ENCODE measurements at places on chromosomes 3 and 15.

- no peak for DNase-seq
Observed at GRCh38 chr3:42118762-42119361, 27.7 kb downstream of the TRAK1 start.

DNA sequence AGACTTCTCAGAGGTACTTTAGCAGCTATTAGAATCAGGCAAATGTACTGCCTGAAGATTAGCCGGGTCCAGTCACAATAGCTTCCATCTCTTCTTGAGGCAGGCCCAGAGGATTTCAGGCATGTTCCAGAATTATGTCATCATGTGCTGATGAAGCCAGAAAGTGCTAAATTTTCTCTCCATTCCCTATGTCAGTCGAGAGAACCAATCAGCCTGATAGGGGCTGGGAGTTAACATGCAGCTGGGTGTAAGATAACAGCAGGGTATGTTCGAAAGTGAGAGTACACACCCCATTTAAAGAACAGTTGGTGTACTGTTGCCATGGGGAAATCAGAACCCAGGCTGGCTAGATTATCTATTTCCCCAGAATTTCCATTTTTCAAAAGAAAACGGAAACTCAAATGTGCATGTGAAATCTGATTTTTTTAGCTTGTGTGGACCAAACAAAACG lies 48.7 kb downstream of the MYH15 start:
- no peak for DNase-seq

DNA sequence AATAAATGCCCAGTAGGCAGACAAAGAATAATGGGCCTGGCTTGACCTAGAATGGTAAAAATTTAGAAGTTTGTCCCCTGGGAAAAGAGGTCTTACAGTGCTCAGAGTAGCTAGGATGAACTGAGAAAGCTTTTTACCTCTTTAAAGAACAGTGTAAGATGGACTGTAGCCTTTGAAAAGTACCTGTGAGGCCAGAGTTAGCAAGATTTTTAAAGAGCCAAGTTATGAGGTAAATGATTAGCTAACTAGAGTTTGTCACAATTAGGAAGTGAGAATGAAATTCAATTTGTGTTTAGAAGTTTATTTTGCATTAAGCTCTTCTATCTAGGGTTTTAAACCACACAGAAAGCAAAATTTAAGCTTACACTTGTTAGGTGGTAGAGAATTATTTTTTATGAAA lies 480.9 kb downstream of the ZIC1 start:
- no peak for DNase-seq

GRCh38 chr3:67198374-67198773 lies 200.3 kb downstream of the KBTBD8 start:
- DNase-seq, result no peak

DNA sequence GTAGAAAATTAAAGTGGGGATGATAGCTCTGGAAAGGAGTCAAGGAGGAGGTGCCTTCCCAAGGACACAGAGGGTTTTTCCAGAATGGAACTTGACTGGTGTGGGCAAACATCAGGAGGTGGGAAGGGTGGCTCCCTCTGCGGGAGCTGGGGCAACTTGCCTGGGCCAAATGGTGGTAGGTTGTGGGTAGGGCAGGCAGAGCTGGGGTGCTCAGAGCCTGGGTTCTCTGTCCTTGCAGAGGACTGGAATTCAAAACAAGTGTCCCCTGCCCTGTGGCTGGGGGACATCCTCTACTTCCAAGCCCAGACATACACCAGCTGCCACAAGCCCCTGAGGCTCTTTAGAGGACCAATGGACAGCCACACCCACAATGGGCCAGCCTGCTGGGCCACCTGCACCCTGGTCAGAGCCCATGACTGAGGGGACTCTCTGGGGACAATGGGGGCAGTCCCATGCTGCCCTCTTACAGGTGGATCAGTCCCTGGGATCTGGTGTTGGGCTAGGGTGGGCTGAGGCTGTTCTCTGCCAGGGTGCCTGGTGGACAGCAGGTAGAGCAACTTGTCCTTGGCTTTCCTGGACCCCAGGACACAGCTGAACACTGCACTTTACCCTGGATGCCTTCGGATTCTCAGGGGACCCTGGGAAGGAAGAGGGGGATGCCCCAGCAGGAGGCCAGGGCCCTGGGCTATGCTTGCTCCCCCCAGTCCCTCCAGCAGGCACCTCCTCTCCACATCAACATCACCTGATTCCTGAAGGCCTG lies 38.6 kb upstream of the CSPG4 start:
- DNase-seq, result no peak

DNA sequence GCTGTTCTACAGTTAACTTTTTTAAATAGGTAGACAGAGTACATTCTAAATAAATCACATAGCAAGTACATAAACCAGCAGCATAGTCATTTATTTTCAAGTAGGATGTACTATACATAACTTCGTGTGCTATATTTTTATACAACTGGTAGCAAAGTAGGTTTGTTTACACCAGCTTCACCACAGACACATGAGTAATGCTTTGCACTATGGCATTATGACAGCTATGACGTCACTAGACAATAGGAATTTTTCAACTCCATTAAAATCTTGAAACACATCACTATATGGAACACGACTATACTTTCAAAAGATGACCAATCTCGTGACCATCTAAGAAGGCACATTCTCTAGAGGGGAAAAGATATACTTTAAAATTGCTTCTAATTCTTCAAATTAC lies 3.5 kb downstream of the TEX55 start:
- DNase-seq, result no peak

- DNase-seq, result no peak
Observed at GRCh38 chr3:196501316-196502044, 2.1 kb downstream of the RNF168 start.

DNA sequence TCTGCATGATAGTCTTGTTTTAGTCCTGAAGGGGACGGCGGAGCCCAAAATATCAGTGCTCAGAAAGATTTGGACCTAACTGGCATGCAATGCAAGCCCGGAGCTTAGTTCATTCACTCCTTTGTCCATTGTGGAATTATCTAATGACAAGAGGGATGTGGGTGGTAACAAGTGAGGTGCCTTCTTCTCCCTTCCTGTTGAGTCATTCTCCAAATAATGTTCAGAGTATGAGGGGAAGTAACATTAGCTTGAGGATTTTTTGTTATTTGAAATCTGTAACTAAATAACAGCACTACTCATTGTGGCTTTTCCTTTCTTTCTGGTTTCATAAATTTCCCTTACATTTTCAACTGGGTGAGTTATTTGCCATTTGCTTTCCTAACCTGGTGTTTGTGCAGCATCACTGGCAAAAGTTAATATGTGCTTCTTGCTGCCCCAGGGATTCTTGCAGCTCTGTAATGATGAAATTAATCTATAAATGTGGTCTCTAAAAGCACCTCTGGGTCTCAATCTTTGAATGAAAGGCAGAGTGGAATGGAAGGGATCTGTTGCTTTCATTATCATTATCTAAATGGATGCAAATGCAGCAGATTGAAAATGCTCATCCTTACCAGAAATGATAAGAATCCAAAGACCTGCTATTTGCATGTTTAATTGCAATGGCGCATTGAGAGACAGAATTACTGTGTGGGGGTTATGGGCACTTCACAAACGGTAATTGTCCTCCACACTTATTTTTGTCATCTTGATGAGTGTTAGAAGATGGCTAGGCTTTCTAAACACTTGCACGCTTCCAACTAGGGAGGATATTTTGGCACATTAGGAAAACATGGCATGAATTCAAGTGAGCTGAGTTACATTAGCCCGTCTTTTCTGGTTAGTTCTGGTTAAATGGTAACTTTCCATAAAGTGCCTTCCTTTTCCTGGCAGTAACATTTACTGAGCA lies 89.9 kb upstream of the MITF start:
- DNase-seq, result no peak

- DNase-seq, result no peak
Observed at GRCh38 chr3:195405651-195406050, 37.2 kb downstream of the ACAP2 start.

DNA sequence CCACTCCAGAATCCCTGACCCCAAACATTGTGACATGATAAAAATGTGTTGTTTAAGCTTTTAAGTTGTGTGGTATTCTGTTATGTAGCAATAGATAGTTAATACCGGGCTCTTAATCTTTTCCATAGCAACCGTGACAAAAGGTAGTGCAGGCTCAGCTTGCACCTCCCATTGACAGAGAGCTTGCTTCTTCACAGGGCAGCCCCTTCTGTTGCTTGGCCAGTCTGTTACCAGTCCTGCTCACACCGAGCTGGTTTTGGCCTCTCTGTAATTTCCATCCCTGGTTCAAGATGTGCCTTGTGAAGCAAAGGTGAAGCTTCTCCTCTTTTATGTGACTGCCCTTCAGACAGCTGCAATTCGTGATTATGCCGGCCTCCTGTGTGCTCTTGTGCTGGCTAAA lies 86.9 kb downstream of the CRYGS start:
- no peak for DNase-seq

DNA sequence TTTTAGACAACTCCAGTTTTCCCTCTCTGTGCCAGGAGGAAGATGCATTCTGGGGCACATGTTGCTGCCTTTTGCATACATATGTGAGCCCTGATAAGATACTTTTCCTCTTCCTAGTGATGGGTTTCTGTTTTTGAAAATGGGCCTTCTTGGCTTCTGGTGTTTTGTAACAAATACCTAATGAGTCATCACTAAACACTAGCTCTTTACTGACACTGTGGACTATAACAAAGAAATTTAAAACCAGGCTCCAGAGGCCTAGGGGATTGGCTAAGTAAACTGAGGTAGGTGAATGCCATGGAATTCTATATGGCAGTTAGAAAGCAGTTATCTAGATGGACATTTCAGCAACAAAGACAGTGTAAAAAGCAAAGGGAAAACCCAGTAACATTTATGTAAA lies 93.4 kb upstream of the NR2E3 start:
- DNase-seq, result no peak

- DNase-seq, result no peak
Observed at GRCh38 chr15:100627789-100628395, 25.5 kb downstream of the ASB7 start.

DNA sequence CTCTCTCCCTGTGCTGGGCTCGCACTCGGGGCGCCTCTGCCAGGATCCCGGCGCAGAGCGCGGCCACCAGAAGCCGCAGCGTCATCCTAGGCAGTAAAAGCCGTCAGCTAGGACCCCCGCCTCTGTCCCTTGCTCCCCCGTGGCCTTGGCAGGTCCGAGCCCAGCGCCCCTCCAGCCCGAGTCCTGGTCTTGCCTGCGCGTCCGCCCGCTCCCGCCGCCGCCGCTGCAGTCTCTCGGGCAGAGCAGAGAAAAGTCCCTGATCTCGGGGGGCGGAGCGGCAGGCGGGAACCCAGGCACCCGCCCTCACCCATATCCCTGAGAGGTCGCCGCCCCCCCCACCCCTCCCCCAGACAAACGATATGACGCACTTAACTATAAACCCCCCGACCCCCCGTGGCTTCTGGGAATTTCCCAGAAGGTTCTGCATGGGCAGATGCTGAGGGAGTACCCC lies at the start of gene COL7A1:
Gene COL7A1, minus strand, starts transcription at position 255 of the 451 bp plus-strand sequence. Its CDS starts 170 bp downstream, at position 85.
- DNase-seq, result no peak

DNA sequence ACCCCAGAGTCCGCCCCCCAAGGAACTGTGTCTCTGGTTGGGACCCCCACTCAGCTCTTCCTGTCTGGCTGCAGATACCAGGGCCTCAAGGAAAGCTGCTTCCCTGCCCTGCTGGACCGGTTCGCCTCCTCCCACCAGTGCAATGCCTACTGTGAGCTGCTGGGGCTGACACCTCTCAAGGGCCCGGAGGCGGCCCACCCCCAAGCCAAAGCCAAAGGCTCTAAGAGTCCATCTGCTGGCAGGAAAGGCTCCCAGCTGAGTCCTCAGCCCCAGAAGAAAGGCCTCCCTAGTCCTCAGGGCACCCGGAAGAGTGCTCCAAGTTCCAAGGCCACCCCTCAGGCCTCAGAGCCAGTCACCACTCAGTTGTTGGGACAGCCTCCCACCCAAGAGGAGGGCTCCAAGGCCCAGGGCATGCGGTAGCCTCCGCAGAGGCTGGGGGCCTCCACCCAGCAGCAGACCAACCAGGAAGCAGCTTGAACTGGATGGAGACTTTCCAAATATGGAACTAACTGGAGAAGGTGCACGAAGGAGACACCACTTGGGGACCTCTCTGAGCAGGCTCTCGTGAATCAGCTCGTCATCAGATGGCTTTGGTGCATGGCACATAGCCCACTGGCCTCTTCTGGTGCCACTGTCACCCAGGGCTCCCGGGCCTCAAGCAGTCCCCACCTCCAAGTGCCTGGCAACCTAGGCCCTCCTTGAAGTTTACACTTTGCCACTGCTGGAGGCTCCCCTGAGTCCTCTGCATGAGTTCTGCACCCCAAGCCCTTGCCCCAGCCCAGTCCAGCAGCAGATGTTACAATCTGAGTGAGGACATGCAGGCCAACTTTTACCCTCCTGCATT lies 16.2 kb upstream of the SLC28A1 start:
- DNase-seq, result no peak

DNA sequence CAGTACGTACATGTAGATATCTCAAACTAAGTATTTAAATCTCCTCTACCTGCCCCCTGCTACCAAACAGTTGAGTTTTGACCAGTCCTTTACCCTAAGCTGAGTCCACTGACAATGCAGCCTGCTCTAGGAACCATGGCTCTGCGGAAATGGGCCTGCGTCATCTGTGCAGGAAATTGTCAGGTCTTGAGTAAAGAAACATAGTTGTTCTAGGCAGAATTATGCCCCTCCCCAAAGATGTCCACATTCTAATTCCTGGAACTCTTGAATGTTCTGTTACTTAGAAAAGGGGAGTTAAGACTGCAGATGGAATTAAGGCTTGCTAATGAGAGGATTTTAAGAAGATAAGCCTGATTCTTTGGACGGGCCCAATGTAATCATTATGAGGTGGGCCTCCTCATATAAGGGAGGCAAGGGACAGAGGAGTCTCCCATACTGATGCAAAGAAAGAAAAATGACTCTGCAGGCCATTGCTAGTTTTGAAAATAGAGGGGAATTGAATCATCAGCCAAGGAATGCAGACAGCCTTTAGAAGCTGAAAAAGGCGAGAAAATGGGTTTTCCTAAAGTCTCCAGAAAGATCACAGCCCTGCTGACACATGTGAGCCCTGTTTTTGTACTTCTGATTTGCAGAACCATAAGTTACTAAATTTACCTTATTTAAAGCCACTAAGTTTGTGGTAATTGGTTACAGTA lies 5.5 kb upstream of the VGLL3 start:
- no peak for DNase-seq

DNA sequence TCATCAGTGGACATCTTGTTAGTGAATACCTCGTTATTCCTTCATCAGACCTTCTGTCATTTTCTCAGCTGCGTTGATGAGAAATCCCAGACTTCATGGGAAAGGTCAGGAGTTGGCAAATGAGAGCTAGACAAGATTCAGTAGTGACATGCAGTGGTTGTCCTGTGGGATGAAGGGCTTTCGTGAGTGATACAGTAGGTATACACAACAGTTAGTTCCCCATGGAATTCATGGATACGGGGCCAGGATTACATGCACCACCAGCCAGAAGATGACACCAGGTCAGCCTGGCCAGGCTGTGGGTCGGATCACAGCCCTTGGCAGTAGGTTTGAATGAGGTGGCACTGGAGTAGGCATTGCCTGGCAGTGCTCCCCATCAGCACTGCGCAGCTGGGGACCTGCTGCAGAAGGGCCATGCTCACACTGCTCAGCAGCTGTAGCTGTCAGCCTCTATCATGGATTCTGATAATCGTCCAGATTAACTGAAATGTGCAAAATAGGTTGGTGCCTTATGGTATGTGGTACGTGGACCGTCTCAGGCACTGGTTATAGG lies 150.1 kb downstream of the SLCO3A1 start:
- no peak for DNase-seq

GRCh38 chr3:138429665-138430064 lies 4.8 kb upstream of the ESYT3 start:
- no peak for DNase-seq

Measured in C1 segment of cervical spinal cord (tissue), 14 donors.